ENCODE measurements at places on chromosomes 3 and 15.

DNA sequence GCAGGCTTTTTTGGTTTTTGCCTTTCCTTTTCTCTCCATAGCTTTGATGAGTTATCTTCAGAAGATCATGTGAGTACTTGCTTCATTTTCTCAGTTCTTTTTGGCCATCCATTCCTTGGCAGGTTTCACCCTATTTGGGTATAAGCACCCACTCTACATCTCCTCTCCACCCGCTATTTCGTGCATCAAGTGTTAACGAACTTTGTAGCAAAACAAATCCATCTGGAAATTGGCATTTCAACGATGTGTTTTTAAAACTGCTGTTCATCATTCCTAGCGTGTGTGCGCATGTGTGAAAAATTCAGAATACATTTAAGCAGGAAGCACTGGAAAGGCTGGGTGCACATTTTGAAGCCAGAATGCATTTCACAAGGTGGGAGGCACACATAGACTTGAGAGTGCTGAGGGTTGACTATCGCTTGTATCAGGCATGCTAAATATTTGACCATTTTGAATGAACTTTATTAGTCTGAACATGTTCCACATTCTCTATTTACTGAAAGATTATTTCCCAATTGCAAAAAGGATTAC lies 89.7 kb upstream of the FHIT start:
- no peak for DNase-seq

DNA sequence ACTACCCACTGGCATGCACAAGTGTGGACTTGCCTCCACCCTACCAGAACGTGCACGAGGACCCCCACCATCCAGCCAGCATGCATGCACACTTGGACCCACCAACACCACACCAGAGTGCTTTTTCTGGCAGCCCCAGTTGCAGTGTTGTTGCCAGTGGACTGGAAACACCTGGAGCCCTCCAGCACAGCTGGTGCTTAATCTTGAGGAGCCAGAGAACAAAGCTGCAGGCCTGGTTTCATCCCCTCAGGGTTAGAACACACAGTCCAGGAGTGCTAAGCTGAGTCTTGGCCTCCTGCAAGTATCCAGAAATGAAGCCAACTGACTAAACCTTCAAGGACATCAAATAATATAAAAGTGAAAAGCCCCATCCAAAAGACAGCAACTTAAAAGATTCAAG lies 888.0 kb downstream of the NTRK3 start:
- DNase-seq = no peak

- no peak for DNase-seq
Measured at GRCh38 chr3:4680227-4680691, 187.1 kb downstream of the ITPR1 start.

DNA sequence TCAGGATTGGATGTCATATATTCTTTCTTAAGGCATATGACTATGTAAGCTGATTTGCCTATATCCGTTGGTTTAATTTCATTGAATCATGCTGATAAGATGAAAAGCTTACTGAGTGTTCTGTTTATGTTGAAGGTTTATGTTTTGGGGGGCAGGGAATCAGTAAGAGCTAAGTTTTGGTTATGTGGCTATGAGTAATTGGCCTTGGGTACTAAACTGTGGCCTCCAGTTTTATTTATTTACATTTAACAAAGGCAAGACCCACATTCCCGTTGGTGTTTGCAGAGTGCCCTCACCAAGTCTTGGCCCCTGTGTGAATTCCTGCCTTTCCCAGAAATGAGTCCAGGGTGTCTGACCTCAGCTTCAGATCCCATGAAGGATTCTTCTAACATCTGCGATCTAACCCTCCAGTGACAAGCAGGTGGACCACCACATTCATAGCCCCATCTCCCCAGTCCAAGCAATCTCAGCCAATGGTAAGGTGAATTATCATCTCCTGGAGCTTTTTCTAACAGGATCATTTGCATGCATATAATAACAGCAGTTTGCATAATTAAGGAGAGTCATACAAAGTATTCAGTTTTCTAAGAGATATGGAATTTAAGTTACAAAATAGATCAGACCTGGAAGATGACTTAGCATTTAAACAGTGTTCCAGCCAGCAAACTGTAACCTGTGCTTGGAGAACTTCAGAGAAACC lies 27.4 kb downstream of the GLDN start:
- no peak for DNase-seq

GRCh38 chr3:112647122-112647521 lies 6.2 kb upstream of the CCDC80 start:
- DNase-seq = no peak

DNA sequence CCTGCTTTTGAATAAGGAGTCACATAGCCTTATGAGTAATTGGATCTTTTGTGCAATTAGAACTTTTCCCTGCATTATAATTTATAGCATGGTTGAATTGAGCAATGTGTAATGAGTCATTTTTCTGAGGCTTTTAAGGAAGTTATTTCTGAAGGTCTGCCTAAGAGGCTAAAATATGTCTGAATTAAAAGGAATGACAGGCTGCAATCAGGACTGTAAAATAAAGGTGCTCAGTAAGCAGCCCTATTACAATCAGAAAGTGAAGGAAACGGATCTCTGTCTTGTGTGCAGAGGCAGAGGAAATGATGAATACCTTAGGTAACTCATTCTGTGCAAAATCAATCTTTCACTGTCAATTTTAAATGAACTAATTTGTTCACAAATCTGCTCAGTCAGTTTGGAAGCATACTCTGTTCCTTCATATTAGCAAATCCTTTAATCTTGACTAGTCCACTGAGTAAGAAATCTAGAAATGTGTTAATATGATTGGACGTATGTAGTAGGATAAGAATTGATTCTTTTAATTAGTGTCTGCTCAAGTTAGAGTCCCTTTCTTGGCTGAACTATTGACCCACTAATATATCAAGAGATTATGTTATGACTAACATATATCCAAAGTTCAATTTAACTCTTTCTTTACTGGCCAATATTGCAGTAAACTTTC lies 290.1 kb downstream of the ZIC1 start:
- DNase-seq = no peak

GRCh38 chr3:31354373-31354772 lies 178.4 kb upstream of the STT3B start:
- no peak for DNase-seq

DNA sequence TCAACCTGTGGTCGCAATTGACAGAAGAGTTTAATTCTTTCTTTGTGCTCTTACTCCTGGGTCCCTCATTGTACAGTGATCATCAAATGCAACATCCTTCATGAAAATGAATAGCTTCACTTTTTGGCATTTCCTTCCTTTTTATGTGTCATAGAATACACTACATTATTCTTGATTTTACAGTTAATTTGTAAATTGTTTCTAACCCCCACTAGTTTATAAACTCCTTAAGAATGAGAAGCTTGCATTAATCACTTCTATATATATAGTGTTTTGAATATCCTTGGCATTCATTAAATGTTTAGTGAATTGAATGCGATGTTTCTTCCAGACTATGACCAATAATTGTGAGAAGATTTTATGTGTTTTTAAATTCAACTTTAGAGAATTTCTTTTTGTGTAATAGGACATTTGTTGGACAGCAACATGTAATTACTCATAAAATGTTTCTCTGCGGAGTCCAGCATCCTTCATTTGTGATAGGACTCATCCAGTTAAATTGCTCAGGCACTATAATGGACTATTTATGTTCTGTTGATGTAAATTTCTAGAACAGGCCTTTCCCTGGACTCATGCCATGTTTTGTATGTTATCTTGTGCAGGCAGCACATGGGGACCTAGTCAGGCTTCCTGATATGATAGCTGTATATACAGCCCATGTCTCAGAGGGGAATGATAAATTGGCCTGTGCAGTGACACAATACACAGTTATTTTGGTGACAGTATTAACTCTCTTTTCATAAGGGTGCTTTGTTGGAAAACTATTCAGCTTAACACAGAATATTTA lies 51.3 kb downstream of the MBNL1 start:
- no peak for DNase-seq

DNA sequence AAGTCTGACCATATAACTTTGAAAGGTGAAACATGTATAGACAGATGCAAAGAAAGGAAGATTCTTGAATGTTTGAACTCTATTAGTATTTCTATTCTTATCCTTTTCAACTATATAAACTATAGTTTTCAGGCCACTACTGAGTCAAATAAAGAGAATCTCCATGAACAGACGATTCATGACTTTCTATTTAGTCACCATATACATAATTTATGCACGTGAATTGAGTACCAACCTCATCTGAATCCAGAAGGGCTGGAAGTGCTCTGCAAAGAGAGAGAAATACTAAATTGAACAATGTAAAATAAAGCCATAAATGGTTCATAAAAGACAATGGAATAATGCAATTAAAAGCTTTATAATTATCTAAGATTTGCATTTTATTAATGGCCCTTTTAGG lies 9.5 kb upstream of the VPS39 start:
- DNase-seq = no peak

DNA sequence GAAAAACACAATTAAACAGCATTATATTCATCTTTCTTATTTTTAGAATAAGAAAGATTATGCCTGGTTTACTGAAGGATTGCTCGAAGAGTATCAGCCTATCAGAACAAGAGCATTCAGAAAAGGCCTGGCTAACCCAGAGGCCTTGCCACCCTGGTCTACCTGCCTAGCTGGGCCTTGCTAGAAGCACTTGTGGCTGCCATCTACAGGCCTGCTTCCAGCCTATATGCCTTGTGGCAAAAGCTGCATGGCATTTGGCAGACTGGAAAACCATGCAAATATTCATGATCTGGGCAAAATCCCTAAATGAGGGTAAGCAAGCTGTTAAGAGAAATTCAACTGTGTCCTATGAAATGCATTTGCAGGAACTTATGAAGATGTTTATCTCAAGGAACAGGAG lies 9.3 kb upstream of the ATP13A4 start:
- DNase-seq = peak; percentile 5

- DNase-seq = no peak
Measured at GRCh38 chr3:4021162-4021561, 221.9 kb downstream of the LRRN1 start.

DNA sequence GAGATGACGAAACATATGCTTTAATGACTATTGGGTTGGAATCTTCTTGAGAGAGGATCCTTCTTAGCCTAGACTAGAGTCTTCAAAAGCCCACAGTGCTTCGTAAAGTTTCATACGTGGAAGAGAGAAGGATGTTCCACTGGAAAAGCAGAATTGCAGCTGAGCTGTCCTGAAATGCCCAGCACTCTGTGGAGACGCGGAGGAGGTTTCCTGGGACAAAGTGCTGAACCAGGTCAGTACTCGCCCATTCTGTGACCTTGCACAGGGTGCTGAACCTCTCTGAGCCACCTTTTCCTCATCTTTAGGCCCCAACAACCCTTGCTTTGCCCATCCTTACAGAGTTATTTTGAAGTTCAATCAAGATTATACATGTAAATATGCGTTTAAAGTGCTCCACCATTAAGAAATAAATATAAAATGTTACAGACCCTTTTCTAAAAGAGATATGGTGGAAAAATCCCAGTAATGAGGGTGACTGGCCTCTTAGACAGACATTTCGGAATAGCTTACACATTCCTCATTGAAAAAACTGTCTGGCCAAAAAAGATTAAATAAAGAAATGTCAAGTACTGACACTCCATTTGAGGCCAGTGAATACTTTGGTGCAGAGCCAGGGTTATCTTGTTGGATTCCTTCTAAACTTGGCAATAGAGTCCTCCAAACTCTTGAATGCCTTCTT lies 4.2 kb upstream of the MAGEF1 start:
- DNase-seq = no peak

- no peak for DNase-seq
Measured at GRCh38 chr15:42465520-42466259, 25.3 kb downstream of the ZNF106 start.

GRCh38 chr3:71546821-71547220 lies 36.7 kb downstream of the FOXP1 start:
- DNase-seq = no peak

GRCh38 chr3:53219895-53220483 lies 35.8 kb downstream of the TKT start:
- peak; percentile 33 for DNase-seq

DNA sequence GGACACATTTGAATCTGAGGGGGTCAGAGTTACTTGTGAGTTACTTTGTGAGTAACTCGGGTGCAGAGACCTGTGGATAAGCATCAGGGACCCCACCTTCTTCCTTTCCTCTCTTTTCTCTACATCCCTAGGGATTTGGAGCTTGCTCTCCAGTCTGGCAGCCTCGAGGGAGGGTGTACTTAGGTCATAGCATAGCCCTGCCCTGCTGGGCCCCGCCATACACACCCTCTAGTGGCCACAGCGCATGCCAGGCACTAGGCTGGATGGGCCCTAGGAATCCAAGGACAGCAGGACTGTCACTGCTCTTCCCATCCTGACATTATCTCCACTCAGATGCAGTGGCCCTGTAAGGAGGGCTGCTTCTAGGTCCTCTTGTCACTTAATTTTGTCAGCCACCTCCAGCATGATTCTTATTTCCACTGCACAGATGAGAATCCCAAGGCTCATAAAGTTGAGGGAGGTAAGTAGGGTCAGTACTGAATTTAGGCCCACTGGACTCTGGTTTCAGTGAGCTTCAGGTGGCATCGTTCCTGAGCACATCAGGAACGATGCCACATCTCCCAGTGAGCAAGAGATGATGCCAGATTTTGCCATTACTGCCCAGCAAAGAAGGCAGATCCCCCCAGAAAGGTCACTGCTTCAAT lies 3.6 kb upstream of the SMAD6 start:
- DNase-seq = peak; percentile 33

DNA sequence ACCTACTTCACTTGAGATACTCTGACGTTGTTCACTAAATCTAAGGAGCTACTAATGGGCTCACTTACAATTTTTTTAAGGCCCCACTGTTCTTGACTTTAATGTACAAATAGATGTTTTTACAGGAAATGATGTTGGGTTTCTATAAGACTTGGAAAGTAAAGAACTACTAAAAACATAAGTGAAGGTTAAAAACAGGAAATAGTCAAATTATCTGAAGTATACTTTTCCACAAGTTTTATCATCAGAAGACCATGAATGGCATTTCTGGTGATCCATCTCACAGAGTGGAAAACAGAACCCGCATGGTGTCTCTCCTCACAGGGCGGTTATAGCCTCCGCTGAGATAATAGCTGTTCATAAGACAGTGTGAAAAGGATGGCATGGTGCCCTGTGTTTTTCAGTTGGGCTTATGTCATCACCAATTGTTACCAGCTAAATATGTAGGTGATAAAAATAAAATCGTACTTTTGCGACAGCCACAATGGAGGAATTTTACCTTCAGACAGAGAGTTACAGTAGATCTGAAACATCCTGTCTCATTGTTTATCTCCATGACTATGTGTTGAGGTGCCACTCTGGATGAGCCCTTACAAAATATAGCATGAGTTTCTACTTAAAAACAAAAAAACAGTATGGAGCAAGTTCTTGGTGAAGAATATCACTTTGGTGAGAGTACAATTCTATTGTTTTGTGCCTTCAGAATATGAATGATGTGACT lies 462.4 kb downstream of the RAP2B start:
- DNase-seq = peak; percentile 2

- DNase-seq = no peak
Measured at GRCh38 chr3:150359381-150359780, 48.7 kb upstream of the TSC22D2 start.

DNA sequence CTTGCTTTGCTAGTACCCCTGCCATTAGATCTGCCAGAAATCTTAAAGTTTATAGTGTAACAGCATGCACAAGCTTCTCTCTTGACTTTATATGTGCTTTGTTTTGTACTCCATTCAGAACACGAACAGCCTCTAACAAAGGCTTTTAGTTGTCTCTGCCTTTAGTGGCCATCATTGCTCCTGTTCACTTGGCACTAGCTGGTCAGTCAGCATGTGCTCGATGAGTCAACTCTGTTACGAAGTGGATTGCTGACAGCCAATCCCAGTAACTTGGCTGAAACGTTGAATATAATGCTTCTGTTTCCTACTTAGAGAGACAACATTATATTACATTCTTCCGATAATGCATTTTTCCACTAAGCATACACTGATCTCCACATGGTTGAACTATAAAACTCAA lies 349.2 kb downstream of the NAALADL2 start:
- DNase-seq = no peak

GRCh38 chr3:112689385-112689784 lies 48.4 kb upstream of the CCDC80 start:
- no peak for DNase-seq
